ENCODE measurements at places on chromosomes 7 and 10. TPM values are rescaled to one million over a fixed set of nuclear protein-coding genes. Genes with fewer than 3 reads are reported as not detected.

Gene TDRD1
- 0.34 TPM for total RNA-seq

Gene NOBOX
- total RNA-seq, result not detected

Gene POLD2
- total RNA-seq, result 57.3 TPM

Gene THSD7A
- total RNA-seq, result 0.87 TPM

Gene FBXL15
- 13.6 TPM for total RNA-seq

Gene GUSB
- total RNA-seq, result 24.3 TPM
